AML-193 (cell line): ENCODE measurements at places on chromosomes 6 and 20.

DNA sequence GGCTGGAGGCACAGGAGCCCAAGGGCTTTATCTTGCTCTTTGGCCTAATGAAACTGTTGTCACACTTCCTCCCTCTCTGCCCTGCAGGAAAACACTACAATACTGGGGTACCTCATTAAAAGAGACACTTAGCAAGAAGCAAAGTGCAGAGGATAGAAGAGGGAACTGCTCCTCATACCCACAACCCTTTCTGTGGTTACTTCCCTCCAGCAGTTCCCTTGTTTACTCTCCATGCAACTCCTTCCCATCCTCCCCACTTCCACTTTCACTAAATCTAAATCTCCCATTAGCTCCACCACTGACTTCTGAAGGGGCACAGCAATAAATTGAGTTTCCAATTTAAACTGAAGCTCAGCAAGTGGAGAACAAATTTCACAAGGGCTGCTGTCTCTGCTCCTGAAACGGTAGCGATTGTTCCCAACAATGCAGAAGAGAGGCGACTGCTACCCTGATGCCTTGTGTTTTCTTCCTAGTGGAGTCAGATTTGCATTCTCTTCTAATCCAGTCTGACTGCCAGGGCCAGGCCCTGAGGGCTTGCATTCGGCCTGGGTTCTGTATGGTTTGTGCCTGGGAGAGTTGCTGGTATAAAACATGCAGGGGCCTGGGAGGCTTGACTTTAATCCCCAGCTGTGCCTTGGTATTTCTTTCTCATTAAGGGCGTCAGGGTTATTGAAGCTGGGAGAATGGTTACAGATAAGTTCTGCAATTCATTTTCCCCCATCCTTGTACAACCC is 454.7 kb downstream of the TFAP2B start:
- DNase-seq, result peak; percentile 13

DNA sequence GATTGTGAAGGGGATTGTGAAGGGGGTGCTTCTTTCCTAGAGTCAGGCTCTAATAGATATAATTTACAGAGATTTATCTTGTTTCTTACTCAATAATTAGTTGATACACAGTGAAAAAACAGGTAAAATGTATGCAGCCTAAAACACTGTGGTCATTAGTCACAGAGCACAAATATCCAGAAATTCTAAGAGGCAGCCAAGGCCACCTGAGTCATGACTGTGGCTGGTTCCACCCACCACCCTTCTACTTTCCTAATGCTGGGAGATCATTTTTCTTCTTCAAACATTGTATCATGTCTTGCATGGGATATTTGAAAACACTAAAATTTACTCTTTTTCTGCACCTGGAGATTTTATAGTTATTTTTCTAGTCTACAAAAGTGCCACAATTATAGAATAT is 181.6 kb downstream of the OTOR start:
- DNase-seq, result no peak

- DNase-seq, result no peak
Measured at GRCh38 chr20:3857405-3857804, 10.8 kb downstream of the MAVS start.

GRCh38 chr20:1965520-1966351 is 28.1 kb downstream of the PDYN start:
- peak; percentile 85 for DNase-seq

- no peak for DNase-seq
Measured at GRCh38 chr6:148827416-148828045, 80.7 kb downstream of the UST start.

- DNase-seq, result no peak
Measured at GRCh38 chr6:61606500-61606899, 679.5 kb downstream of the KHDRBS2 start.

- DNase-seq, result no peak
Measured at GRCh38 chr6:19380293-19380692, 456.9 kb upstream of the ID4 start.

GRCh38 chr6:39256294-39256940 is 27.1 kb upstream of the KCNK5 start:
- no peak for DNase-seq

DNA sequence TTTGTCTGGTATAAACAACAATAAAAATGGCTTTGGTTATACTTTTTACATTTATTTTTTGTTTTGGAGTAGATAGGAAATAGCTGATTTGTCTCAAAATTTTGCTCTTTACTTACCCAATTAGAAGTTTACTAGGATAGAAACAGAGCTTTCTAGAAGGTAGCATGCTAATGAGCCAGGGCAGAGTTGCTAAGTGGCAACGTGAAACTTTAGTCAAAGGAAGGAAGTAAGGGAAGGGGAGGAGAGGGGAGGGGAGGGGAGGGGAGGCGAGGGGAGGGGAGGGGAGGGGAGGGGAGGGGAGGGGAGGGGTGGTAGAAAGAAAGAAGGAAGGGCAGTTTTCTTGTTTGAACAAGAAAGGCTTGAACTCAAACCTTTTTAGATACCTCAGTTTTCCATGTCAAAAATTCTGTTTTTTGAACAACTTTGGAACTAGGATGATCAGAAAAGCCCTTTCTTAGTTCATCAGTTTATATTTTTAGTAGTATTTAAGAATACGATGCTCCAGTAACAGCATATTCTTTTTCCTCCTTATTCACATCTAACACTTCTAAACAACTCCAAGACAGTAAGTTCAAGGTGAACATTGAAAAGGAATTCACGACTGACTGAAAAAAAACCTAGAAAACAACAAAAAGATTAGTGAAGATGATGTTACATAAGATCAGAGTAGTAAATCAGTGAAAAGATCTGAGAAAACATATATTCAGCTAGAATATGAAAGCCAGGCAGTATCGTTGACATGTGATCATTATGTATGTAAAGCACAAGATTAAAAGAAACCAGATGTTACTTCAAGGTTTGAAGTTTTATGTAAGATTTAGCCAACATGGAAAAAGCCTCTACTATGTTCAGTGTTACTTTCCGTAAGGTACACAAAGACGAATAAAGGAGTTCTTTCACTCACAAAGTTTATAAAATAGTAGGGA is 263.4 kb downstream of the ARHGAP18 start:
- no peak for DNase-seq

DNA sequence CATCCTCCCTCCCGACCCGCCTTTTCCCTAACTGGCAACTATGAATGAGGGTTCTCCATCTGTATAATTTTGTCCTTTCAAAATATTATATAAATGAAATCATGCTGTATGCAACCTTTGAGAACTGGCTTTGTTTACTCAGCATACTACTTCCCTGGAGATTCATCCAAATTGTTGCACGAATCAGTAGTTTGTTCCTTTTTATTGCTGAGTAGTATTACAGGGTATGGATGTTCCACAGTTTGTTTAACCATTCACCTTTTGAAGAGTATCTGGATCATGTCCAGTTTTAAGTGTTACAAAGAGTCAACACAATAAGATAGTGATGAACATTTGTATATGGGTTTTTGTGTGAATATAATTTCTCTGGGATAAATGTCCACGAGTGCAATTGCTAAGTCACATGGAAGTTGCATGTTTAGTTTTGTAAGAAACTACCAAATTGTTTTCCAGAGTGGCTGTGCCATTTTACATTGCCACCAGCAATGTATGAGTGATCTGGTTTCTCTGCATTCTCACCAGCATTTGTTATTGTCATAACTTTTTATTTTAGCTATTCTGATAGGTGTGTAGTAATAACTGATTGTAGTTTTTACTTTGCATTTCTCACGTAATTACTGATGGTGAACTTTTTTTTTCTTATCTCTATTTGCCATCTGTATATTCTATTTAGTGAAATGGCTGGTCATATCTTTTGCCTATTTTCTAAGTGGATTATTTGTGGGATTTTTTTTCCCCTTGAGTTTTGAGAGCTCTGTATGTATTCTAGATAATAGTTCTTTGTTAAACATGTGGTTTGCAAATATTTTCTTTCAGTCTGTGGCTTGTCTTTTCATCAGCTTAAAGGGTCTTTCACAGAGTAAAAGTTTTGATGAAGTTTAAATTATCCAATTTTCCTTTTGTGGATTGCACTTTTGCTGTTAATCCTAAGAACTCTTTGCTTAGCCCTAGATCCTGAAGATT is 14.4 kb upstream of the RNF24 start:
- no peak for DNase-seq

- DNase-seq, result no peak
Measured at GRCh38 chr6:109507490-109508072, 24.6 kb upstream of the ZBTB24 start.

DNA sequence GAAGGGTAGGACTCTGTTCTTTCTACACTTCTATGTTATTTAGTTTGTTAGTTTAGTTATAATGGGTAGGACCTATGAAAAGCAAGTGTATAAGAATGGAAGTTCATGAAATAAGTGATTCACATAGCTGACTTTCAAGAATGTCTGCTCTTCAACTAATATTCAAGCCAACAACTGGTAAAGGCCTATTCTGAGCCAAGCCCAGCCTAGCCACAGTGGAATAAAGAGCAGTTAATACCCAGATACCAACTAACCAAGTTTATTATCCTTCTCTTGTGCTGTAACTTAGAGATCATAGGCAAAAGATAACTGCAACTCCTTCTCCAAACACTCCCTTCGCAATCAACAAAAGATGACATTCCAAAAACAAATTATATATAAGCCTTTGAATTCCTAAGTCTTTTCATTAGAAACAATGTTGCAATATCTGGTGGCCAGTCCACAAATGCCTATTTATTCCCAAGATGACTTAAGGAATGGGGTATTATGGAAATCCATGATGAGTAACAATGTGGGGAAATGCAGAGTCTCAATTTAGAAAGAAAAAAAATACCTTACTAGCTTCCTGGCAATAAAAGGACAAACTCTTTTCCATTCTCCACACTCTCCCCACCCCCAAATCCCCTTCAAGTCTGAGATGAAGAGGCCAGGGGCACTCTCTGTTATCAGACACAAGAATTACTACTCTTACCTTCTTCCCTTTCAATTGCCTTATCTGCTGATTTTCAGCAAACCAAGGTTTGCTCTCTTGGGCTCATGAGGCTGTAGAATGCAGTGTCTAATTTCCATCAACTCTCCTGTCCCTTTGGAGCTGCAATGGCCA is 27.4 kb downstream of the BTBD9 start:
- DNase-seq, result no peak

DNA sequence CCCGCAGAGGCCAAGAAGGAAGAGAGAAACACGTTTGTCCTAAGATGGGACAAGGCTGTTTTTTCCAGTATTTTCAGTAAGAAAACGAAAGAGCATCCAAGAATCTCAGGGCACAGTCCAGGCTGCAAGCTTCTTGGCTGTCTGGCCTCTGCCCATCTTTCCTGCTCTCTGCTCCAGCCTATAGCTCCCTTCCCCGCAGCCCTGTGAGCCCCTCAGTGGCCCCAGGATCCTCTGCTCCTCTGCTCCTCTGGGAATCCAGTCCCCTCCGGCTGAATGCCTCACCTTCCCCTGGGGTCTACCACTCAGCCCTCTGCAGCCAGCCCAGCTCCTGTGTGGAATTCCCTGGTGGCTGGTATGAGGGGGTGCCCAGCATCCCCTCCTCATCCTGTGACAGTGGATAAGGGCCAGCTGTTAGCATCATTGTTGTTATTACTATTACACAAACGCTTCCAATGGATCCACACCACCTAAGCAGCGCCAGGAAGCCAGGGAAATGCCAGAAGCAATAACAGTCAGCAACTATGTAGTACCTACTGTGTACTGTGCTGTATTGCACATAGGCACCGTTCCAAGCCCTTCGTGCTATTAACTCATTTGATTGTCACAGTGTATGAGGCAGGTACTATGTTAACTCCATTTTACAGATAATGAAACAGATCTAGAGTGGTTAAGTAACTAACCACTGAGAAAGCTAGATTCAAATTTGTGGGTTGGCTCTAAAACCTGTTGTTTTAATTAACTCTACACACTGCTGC is 60.3 kb upstream of the PTPN1 start:
- DNase-seq, result no peak

- no peak for DNase-seq
Measured at GRCh38 chr6:10418862-10419748, 4.2 kb upstream of the TFAP2A start.

- DNase-seq, result no peak
Measured at GRCh38 chr6:49662231-49662891, 25.7 kb upstream of the RHAG start.

- DNase-seq, result no peak
Measured at GRCh38 chr6:44327760-44328159, 14.6 kb upstream of the AARS2 start.

GRCh38 chr6:29426654-29427053 is 11.9 kb downstream of the OR12D1 start:
- DNase-seq, result no peak

- DNase-seq, result no peak
Measured at GRCh38 chr6:14968056-14968637, 277.7 kb upstream of the JARID2 start.

GRCh38 chr6:52517502-52518278 is 59.2 kb downstream of the TRAM2 start:
- peak; percentile 16 for DNase-seq

DNA sequence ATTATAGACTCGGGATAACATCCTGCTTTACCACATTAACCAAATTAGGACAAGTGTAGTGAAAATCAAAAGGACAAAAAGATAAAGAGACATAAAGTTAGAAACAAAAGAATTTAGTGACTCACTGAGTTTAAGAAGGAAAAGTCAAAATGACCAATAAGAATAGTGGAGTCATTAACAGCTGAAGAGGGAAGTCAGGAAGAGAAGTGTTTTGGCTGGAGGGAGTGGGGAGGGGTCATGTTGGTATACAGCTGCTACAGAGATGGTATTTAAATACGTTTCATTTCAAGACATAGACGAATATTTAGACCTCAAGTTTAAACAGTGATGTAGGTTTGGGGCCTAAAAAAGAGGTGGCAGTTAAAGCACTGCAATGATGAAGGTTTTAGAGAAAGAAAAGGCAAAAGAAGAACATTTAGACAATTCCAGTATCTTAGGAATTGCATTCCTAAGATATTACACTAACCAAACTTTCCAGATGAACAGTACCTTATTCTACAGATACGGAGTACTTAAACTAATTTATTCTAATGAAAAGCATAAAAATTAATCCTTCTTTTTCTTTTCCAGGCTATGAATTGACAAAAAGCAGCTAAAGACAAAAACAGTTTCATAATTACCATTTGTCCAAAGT is 10.6 kb downstream of the FKBP5 start:
- no peak for DNase-seq

DNA sequence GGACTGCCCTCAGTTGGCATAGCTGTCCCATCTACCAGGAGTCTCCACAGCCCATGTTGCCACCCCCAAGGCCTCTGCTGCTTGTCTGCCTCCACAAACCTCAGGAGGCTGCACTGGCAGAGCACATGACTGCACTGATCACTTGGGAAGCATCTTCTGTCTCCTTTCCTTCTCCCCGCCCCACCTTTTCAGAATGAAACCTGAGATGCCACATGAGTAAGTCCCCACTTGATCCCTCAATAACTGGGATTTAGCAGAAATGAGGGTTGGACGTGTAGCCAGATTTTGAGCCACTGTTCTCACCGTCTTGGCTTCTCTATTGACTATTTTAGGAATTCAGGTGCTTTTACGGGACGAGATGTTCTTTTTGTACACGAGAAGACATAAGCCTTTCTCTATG is 328.4 kb downstream of the CDC5L start:
- DNase-seq, result no peak
